Activated T-cell treated with anti-CD3 and anti-CD28 coated beads, Interleukin-2, amount 50 U/mL, for 48 hours (primary cell): ENCODE measurements at places on chromosomes 2 and 18.

GRCh38 chr2:132607426-132608090, 62.4 kb downstream of the LYPD1 start:
- no peak for DNase-seq

DNA sequence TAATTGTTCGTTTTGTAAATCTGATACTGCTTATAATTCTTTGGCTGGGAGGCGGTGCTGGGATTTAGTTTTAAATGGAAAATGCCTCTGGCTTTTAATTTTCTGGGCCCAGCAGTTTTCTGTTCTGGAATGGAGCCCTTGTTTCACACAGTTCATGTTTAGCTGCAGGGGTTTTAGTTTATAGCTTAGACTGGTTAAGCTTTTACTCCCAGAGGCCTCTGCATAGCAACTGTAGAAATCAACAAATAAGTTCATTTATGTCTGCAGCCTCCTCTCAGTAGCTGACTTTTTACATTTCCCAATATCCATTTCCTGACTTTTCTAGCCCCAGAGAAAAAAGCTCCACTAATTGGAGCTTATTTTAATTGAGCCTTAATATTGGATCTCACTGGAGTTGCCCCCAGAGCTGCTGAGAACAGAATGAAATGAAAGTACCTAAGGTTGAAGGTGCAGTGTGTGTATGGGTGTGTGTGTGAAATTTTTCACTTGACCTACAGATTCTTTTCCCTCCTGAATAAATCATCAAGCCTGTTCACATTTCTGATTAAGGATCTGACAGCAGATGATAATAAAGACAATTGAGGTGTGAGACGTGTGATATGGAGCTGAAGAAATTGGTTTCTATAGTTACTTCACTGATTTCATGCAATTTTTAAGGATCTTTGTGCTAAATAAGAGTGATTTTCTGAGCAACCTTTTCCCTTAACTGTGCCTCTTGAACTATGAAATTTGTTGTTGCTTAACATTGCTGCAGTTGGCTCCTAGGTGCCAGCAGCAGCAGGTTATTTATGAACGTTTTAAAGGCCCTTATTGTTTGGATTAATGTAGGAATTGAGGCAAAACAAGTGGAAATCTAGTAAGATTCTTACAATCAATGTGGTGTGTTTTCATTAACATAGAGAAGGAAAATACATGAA, 109.6 kb downstream of the TAF4B start:
- DNase-seq, result no peak

GRCh38 chr2:49426996-49427395, 272.7 kb upstream of the FSHR start:
- DNase-seq, result no peak

DNA sequence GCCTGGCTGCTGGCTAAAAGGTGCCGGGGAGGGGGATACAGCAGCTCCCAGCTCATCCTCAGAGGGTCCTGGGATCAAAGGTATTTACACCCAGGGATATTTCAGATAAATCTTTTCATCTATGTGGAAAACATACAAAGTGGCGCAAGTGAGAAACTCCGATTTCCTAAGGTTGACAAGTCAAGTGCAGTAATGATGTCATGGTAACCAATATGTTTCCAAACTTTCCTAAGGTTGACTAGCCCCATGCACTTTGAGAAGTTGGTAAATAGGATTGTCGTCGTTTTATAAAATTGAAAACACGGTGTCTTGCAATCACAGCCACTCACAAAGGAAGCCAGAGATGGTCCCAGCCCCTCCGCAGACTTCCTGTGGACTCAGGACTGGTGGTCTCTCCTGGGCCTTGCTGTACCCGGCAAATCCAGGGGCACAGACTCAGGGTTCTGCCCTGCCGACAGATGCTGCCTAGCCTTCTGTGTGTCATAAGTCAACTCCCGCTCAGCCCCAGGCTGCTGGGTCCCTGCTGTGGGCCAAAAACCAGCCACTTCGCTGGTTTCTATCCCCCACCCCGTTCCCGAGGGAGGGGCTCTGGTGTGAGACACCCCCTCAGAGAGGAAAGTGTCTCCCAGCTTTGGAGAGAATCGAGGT, 111.2 kb upstream of the PPP1CB start:
- DNase-seq, result no peak

GRCh38 chr2:157508676-157509075, 64.8 kb upstream of the CYTIP start:
- no peak for DNase-seq

DNA sequence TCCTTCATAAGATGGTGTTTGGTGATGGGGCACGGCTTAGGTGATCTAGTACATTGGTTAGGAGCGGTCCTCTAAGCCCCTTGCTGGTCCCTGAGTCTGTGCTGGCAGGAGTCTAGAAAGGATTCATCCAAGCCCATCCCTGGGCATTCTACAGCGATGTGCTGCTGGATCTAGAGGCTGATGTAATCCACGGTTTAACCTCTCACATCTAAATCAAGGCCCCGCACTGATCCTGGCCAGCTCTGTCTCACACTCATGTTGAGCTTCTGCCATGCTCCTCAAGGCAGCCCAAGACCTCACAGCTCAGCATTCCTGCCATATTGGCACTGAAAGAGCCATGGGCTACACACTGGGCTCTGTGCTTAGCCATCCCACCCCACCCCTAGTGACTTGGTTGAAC, 664.8 kb downstream of the STK39 start:
- DNase-seq, result no peak
